ENCODE measurements at places on chromosomes 5 and 9.

DNA sequence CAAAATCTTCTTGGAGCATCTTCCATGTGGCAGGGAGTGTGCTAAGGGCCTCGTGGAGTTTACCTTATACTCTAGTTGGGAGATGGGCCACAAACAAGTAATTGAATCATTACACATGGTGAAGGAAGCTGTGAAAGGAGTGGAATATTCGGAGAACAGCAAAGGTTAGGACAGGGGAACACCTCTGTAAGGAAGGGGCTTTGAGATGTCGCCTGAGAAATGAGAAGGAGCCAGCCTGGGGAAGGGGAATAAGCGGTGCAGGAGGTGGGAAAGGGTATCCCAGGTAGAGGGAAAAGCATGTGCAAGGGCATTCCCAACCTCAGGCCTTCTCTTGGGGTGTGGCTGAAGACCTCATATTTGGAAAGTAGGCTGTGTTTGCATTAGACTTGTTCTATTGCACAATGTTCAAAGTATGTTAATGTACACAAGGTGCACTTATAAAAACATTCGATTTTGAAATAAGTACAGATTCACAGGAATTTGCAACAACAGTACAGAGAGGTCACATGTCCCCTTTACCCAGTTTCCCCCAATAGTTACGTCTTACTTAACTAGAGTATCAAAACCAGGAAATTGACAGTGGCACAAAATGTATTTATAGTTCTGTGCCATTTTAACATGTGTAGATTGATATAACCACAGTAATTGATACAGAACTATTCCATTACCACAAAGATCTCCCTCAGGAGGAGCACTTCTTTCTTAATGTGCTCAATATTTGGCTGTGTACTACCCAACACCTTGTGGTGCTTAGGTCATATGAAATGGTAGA is 2.4 kb upstream of the STOM start:
- H3K4me3 ChIP-seq = no peak overlapping the region
- H3K36me3 ChIP-seq = peaks cover 4% of the 10 kb centered on the region
- H3K27ac ChIP-seq = no peak overlapping the region
- H3K27me3 ChIP-seq = peaks cover 36% of the 10 kb centered on the region
- no peak for DNase-seq
- H3K4me1 ChIP-seq = peaks cover 21% of the 10 kb centered on the region

DNA sequence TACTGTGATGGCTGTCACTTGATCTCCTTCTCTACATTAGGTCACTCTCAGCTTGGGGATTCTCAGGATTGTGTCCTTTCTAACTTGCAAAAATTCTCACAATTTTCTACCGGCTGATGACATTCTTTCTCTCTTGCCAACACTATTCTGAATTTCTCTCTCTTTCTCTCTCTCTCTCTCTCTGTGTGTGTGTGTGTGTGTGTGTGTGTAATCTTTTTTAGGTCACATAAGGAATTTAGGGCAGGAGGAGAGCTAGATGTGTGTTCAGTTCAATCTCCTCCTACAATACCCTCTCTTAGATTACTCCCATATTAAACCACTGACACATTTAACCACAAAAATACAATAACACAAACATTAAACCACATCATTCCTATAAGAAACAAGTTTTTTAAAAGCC is 242.3 kb upstream of the NREP start:
- no peak overlapping the region for H3K27ac ChIP-seq
- DNase-seq = no peak
- peaks cover 5% of the 10 kb centered on the region for H3K27me3 ChIP-seq

GRCh38 chr5:73823508-73823925 is 197.5 kb downstream of the ARHGEF28 start:
- DNase-seq = no peak
- peaks cover 7% of the 10 kb centered on the region for H3K4me1 ChIP-seq

GRCh38 chr5:98464737-98465330 is 308.6 kb upstream of the RGMB start:
- H3K4me3 ChIP-seq = no peak overlapping the region
- no peak for DNase-seq
- no peak overlapping the region for H3K27ac ChIP-seq

DNA sequence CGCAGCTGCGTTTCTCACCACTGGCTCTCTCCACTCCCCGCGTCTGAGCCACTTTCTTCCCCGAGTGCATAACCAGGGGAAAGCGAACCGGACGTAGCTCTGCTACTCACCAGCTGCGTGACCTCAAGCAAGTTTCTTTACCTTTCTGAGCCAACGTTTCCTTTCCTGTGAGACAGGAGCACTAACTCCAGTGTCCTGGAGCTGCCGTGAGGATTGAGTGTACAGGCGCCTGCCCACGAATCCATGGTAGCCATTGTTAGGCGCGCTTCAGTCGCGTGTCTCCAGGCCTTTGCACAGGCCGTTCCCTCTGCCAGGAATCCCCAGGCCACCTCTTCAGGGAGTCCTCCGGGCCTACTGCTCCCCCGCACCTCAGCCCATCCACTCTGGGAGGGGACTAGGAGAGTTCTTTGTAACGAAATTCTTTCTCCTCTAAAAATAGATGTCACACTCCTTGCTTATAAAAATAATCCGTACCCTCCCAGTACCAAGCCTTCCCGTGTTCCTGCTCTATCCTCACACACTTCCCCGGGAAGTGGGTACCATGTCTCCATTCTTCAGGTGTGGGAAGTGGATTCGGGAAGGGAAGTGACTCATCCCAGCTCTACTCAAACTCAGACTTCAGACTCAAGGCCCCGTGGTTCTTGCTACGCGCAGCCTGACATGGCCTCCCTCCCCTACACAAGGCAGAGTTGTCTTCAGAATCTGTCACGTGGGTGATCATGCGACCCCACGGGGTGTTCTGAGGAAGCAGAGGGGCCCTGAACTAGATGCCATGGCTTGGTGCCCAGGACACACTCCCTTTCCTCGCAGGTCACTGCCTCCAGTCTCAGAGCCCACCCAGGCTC is 16.1 kb upstream of the CRB2 start:
- no peaks in the 10 kb centered on the region for H3K36me3 ChIP-seq
- peaks cover 72% of the 10 kb centered on the region for H3K4me1 ChIP-seq
- no peak overlapping the region for H3K27ac ChIP-seq
- DNase-seq = no peak
- H3K4me3 ChIP-seq = no peak overlapping the region
- H3K27me3 ChIP-seq = no peaks in the 10 kb centered on the region

DNA sequence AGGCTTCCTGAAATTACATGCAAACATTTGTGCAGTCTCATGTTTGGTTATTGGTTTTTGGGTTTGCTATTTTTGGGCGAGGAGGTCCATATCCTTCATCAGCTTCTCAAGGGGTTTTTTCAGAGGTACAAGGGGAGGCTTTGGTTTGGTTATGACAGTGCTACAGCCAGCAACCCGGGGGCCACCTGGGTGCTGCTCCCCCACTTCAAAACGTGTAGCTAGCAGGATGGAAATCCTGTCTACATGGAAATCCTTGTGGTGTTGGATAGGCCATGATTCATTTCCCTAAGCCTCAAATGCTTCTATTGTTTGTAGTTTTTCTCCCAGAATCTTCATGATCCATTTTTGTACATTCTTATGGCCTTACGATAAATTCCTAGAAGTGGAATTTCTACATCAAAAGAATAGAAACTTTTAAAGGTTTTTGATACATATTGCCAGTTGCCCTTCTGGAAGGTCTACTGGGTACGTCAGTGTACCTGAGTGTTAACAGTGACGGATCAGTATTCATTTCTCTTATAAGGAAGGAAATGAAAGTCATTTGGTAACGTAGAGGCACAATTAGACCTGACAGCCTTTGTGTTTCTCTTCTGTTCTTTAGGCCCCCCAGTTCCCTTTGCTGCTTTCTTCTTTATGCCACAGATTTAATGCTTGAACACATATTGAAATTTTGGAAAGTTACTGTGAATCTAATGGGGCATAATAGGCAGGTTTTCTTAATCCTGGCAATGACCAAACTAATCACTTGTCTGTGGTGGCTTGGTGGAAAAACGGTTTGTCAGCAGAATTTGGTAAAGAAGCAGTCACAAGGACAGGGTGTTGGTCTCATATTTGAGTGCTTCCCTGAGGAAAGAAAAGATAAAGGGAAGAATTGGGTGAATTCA is 69.7 kb upstream of the ABL1 start:
- H3K27ac ChIP-seq = peak overlapping the region; percentile 57
- H3K4me1 ChIP-seq = peaks cover 64% of the 10 kb centered on the region
- H3K27me3 ChIP-seq = peaks cover 3% of the 10 kb centered on the region
- peaks cover 5% of the 10 kb centered on the region for H3K36me3 ChIP-seq

DNA sequence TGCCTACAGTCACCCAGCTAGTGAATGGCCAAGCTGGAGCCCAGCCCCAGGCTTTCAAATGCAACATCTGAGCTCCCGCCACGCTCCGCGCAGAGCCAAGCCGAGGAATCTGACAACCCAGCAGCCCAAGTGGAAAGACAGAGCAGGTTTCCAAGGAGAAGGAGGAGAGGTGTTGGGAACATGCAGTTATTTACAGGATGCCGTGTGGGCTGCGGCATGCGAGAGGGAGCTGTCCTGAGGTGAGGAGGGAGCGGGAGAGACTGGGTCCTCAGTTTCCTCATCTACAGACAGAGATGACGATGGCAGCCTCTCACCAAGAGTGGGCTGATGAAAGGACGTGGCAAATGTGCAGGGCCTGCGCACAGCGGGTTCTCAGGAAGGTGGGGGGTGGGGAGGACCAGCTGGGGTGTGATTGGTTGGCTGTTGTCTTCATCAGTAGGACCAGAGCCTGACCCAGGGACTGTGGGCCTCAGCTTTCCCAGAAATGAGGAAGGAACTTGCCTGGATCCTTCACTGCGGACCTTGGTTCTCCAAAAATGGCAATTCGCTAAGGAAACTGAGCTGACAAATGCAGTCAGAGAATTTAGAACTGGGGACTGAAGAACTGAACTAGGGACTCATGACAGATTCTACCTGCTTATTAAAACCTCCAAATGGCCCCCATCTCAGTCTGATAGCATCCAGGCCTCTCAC is 14.8 kb upstream of the CPLX2 start:
- H3K36me3 ChIP-seq = no peaks in the 10 kb centered on the region
- H3K27ac ChIP-seq = no peak overlapping the region
- no peak for DNase-seq
- H3K4me3 ChIP-seq = no peak overlapping the region
- H3K4me1 ChIP-seq = peaks cover 11% of the 10 kb centered on the region
